Aorta (tissue), 5 donors: ENCODE measurements at places on chromosomes 1 and 21. TPM values are rescaled to one million over a fixed set of nuclear protein-coding genes. Genes with fewer than 3 reads are reported as not detected.

GRCh38 chr1:84141182-84142003 lies 2.7 kb upstream of the PRKACB start:
- H3K36me3 ChIP-seq, result no peaks in the 10 kb centered on the region
- H3K27me3 ChIP-seq, result no peaks in the 10 kb centered on the region
- no peaks in the 10 kb centered on the region for H3K4me1 ChIP-seq
- H3K4me3 ChIP-seq, result no peak overlapping the region
- no peak overlapping the region for H3K27ac ChIP-seq

MAP10 gene
- total RNA-seq, result 0.81 TPM

GRCh38 chr1:229035748-229036082 lies 235.2 kb upstream of the RAB4A start:
- DNase-seq, result no peak
- H3K27ac ChIP-seq, result no peak overlapping the region
- no peaks in the 10 kb centered on the region for H3K27me3 ChIP-seq
- no peaks in the 10 kb centered on the region for H3K36me3 ChIP-seq

CSF3R gene
- total RNA-seq, result 26.7 TPM

NTNG1 gene
- total RNA-seq, result 1.8 TPM

VPS13D gene
- 134 TPM for total RNA-seq

DNA sequence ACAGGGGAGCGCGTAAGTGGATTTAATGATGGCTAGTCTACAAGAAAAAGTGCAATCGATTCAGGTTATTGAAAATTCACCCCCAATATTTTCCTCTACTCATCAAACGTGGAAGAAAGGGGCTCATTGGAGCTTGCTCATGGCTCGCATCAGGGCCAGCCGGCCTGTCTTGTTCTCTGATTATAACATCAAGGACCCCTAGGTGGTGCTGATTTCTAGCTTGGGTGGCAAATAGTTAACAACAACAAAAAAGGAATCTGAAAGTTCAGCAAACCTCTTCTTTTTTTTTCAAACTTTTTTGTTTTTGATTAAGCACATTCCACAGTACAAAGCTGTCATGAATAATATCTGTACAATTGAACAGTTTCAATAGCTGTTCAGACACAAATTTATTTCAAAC lies 35.8 kb upstream of the SOD1 start:
- no peaks in the 10 kb centered on the region for H3K27me3 ChIP-seq
- H3K36me3 ChIP-seq, result no peaks in the 10 kb centered on the region
- no peaks in the 10 kb centered on the region for H3K4me1 ChIP-seq
- no peak overlapping the region for H3K27ac ChIP-seq
- no peak overlapping the region for H3K4me3 ChIP-seq

DNA sequence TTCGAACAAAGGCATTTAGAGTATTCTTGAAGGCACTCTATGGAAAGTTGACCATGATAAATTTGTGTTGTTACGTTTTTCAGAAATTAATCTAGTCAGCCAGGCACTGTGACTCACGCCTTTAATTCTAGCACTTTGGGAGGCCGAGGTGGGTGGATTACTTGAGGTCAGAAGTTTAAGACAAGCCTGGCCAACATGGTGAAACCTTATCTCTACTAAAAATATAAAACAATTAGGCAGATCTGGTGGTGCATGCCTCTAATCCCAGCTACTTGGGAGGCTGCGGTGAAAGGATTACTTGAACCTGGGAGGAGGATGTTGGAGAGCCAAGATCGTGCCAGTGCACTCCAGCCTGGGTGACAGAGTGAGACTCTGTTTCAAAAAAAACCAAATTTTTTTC lies 130.6 kb upstream of the BRINP3 start:
- H3K36me3 ChIP-seq, result no peaks in the 10 kb centered on the region
- no peak overlapping the region for H3K27ac ChIP-seq
- H3K4me1 ChIP-seq, result no peaks in the 10 kb centered on the region
- DNase-seq, result no peak
- no peak overlapping the region for H3K4me3 ChIP-seq
- no peaks in the 10 kb centered on the region for H3K27me3 ChIP-seq

DNA sequence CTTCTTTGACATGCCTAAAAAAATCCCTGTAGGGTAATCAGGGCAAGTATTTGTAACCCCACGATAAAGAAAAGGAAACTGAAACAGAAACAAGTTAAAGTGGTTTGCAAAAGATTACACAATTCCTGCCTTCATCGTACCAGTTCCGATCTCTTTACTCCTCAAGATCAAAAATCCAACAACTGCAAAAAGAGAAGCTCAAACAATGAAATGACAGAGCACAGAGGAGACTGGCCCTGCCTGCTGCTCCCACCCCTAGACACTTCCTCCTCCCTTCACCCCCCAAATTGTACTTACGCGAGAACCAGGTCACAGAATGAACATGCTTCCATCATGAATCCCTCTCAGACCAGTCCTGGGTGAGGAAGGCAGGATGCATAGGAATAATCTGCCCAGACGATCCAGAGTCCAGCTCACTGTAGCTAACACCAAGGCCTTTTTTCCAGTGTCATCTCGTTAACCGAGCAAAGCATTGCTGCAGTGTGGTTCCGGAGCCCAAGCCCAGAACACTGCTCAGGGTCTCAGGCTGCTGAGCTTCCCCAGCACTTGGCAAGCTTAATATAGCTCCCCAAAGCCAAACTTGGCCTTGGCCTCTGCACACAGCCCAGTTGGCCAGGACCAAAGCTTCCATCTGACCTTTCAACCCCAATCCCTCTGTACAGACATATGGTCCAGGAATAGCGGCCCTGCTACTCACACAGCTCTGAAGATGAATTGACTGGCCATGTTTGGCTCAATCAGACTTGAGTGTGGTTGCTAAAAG lies 20.3 kb downstream of the RXRG start:
- H3K36me3 ChIP-seq, result no peaks in the 10 kb centered on the region
- H3K4me3 ChIP-seq, result no peak overlapping the region
- no peaks in the 10 kb centered on the region for H3K4me1 ChIP-seq

IGFN1 gene
- total RNA-seq, result 0.12 TPM

FGR gene
- 21.7 TPM for total RNA-seq

DNA sequence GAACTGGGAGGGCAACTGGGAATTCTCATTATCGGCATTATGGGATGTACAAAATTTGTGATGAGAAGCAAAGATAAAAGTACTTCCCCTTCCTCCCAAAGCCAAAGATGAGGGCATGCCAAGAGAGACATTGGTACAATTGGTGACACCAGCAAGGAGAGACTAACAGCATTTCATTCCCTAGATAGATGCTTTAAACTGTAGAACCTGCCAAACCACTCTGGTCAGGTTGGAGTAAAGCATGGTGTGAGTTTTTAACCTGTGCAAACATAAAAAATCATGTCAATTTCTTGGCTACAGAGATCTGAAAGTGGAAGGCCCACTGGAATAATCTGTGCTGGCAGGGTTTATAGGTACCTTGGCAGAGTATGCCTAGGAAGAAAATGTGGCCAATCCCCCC lies 19.4 kb downstream of the CTXND2 start:
- no peaks in the 10 kb centered on the region for H3K27me3 ChIP-seq
- no peaks in the 10 kb centered on the region for H3K36me3 ChIP-seq
- no peak overlapping the region for H3K27ac ChIP-seq

OTUD3 gene
- 11.5 TPM for total RNA-seq

DNA sequence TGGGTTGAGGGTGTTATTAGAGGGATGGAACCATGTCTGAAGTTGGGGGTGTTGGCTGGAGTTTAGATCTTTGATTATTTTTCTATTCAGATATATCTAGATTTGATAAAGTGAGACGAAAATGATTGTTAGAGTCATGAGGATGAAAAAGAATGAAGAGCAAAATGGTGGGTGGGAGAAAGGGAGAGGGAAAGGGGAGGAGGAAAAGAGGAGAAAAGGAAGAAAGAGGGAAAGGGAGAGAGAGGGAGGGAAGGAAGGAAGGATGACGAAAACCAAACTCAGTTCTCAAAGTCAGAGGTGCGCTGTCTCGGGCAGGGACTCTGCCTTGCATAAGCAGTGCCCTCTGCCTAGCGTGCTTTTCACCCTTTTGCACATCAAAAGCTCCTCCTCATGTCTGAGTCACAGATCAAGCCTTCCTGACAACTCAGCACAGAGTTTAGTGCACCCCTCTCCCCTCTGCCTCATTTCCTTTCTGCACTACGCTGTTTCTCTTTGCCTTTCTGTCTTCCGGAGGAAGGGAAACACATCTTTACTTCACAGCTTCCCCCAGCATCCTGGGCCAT lies 225.8 kb upstream of the PROX1 start:
- H3K4me3 ChIP-seq, result no peak overlapping the region
- H3K27ac ChIP-seq, result no peak overlapping the region
- no peaks in the 10 kb centered on the region for H3K36me3 ChIP-seq
- no peaks in the 10 kb centered on the region for H3K4me1 ChIP-seq

GRCh38 chr1:203629507-203630082 lies 3.0 kb downstream of the ATP2B4 start:
- H3K36me3 ChIP-seq, result no peaks in the 10 kb centered on the region
- H3K4me3 ChIP-seq, result peak overlapping the region; percentile 73
- no peaks in the 10 kb centered on the region for H3K27me3 ChIP-seq

DNA sequence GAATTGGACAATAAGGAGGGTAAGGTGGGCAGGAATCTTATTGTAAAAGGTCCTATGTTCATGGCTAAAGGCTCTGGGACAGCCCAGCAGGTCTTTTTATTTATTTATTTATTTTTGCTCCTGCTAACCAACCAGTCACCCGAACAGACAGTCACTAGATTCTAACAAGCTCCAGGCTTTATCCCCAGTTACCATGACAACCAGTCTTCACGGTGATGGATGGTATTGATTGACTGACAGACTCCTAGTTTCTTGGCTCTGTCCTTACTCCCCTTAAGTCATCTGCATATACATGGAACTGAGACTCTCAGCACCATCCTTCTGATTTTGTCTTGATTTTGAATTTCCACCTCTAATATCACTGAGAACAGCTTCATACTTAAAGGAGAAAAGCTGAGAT lies 44.3 kb downstream of the C8A start:
- H3K36me3 ChIP-seq, result no peaks in the 10 kb centered on the region
- no peak for DNase-seq
- H3K4me3 ChIP-seq, result no peak overlapping the region
- H3K4me1 ChIP-seq, result no peaks in the 10 kb centered on the region

TGFB2 gene
- total RNA-seq, result 15.5 TPM

GRCh38 chr1:99685516-99686180 lies 39.7 kb downstream of the PALMD start:
- peaks cover 3% of the 10 kb centered on the region for H3K4me1 ChIP-seq
- no peak overlapping the region for H3K4me3 ChIP-seq
- DNase-seq, result peak; percentile 71
- no peak overlapping the region for H3K27ac ChIP-seq

DNA sequence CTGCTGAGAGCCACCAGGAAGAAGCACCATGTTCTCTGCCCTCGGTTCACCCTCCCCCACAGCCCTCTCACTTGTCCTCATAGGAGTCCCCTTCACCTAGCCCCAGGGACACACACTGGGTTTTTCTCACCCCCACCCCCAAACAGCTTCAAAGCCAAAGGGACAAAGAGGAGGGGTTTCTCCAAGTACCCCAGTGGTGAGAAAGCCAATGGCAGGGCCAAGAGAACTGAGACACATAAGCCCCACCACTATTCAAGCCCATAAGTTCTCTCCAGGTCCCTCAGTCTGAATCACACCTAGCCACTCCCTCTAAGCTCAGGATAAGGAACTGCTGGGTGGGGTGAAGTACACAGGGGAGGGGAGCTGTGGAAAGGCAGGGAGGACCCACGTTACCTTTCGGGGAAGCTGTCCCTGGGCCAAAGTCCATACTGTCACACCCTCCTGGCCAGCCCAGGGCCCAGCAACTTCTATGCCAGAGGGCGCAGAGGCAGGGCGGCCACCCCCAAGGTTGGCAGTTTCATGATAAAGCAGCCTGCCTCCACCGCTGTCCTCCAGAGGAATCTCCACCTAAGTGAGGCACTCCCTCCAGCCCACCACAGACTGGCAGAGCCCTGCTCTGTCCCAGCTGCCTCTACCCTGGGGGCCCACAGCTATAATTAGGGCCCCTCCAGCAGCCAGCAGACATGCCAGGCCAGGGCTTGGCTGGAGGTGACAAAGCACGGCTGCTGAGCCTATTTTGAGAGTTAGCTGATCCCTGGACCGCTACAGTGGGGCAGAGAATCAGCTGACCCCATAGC lies 39.0 kb upstream of the PPP1R15B start:
- H3K4me1 ChIP-seq, result no peaks in the 10 kb centered on the region
- DNase-seq, result no peak
- H3K27ac ChIP-seq, result peak overlapping the region; percentile 12
- no peak overlapping the region for H3K4me3 ChIP-seq
- no peaks in the 10 kb centered on the region for H3K27me3 ChIP-seq
- peaks cover 2% of the 10 kb centered on the region for H3K36me3 ChIP-seq

- no peak for DNase-seq
- H3K27me3 ChIP-seq, result no peaks in the 10 kb centered on the region
- H3K36me3 ChIP-seq, result no peaks in the 10 kb centered on the region
- H3K4me1 ChIP-seq, result no peaks in the 10 kb centered on the region
- no peak overlapping the region for H3K27ac ChIP-seq
- no peak overlapping the region for H3K4me3 ChIP-seq
Observed at GRCh38 chr1:181742426-181742825, 259.1 kb downstream of the CACNA1E start.

GRCh38 chr1:29706936-29707335 lies 470.6 kb downstream of the PTPRU start:
- no peak overlapping the region for H3K4me3 ChIP-seq
- H3K27ac ChIP-seq, result no peak overlapping the region
- H3K27me3 ChIP-seq, result no peaks in the 10 kb centered on the region
- no peaks in the 10 kb centered on the region for H3K4me1 ChIP-seq
- peak; percentile 74 for DNase-seq
- H3K36me3 ChIP-seq, result no peaks in the 10 kb centered on the region

- H3K27me3 ChIP-seq, result no peaks in the 10 kb centered on the region
- no peaks in the 10 kb centered on the region for H3K4me1 ChIP-seq
- H3K27ac ChIP-seq, result no peak within 1 kb of the TSS
Observed at GRCh38 chr1:180229483-180230415, at the start of gene LHX4. TSS of gene LHX4 (plus strand) at chr1:180230264. CDS start at chr1:180230530, 266 bp downstream.

DNA sequence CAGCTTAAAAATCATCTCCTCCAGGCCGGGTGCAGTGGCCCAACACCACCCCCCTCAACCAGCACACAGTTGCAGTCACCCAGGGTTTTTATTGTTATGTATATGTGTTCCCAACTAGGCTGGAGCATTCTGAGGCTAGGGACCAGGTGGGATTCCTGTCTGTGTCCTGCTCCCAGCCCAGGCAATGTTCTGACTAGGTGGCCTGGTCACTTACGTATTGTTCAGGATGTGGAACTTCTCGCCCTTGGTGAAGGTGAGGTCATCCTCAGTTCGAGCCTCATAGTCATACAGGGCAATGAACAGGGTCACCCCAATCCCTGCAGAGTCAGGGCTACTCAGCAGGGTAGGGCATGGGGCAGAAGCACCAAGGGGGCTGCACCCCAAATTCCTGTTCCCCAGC lies 12.2 kb downstream of the FGR start:
- H3K27ac ChIP-seq, result no peak overlapping the region
- H3K4me3 ChIP-seq, result no peak overlapping the region
- no peaks in the 10 kb centered on the region for H3K27me3 ChIP-seq
- H3K4me1 ChIP-seq, result no peaks in the 10 kb centered on the region

- H3K36me3 ChIP-seq, result no peaks in the 10 kb centered on the region
- H3K27me3 ChIP-seq, result no peaks in the 10 kb centered on the region
- H3K27ac ChIP-seq, result no peak overlapping the region
Observed at GRCh38 chr1:116006486-116006964, 30.2 kb downstream of the SLC22A15 start.

GRCh38 chr1:7006996-7007871 lies 222.0 kb downstream of the CAMTA1 start:
- H3K4me1 ChIP-seq, result no peaks in the 10 kb centered on the region
- no peaks in the 10 kb centered on the region for H3K36me3 ChIP-seq
- no peak overlapping the region for H3K4me3 ChIP-seq
- H3K27ac ChIP-seq, result no peak overlapping the region
- H3K27me3 ChIP-seq, result no peaks in the 10 kb centered on the region
- DNase-seq, result no peak

- no peak overlapping the region for H3K4me3 ChIP-seq
- H3K27me3 ChIP-seq, result no peaks in the 10 kb centered on the region
- no peak for DNase-seq
Observed at GRCh38 chr1:205972081-205972480, 28.8 kb upstream of the SLC26A9 start.

ACTL8 gene
- not detected for total RNA-seq
